ENCODE measurements at places on chromosomes 11 and 22.
A peak's percentile ranks its signal among the peaks of the same experiment; 100 is the strongest.

DNA sequence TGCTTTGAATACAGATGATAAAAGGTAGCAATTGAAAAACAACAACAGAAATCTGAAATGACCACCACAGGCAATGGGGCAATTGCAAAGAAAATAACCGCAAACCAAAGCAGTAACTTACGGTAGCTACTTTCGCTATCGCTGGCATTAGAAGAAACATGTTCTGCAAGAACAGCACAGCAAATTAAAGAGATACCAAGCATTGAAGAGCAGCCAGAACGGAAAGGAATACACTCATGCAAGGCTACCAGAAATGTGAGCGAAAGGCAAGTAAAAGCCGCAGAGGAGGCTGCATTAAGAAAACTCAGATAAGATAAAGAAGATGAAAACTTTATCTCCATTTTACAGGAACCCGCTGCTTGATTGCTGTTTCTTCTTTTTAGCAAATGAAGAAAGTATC, 194.1 kb upstream of the CCDC90B start:
- DNase-seq = no peak

DNA sequence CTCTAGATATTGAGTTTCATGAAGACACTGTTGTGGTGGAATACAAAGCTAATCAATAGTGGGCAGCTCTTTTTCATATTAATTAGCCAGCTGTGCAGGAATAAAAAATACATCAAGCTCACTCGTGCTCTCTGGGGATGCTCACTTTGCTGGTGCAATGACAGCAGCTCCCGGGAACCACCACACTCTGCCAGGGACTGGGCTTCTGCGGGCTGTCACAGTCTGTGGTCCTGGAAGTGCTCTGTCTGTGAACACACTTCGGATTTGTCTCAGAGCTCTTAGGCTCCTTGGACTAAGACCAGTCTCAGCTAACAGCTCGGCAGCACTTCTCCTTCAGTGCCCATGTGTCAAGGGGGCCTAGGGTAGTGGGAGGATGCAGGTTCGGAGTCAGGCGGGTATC, 393.5 kb downstream of the TENM4 start:
- DNase-seq = no peak

DNA sequence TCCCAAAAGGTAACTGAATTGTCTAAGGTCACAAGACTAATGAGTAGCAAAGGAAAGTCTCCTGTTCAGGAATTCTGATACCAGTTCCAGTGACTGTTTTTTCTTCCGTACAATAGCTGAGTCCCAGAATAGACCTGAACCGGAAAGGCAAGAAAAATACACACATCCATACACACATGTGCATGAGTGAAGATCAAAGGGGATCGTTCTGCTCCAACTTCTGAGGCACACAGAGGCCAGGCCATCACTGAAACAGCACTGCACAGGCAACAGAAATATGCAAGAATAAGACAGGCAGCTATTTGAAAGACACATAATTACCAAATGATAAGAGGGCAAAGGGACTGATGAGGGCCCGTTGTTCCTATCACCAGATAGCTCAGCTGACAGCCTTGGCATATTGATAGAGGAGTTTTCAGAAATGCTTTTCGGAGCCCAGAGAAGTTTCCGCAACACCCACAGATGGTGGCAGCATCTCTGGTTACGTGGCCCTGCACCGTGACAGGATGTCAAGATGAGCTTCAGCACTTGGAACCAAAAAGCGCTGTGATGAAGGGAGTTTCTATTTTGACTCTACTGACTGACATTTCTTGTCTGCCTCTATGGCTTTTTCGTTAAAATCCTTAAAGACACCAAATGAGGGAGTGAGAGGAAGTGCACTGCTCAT, 280.6 kb downstream of the LARGE1 start:
- DNase-seq = no peak

DNA sequence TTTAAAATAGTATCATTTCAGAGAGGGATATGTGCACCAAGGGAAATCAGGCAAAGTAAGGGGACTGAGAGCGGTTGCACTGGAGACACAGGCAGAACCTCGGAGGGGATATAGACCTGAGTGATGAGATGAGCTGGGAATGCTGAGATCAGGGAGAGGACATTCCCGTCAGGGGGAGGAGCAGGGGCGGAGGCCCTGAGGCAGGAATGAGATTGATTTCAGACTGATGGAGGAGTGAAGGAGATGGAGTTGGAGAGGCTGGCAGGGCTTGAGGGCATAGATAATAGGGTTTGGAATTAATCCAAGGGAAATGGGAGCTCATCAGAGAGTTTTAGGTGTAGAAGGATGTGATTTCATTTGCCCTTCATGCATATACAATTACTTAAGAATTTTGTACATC, 13.2 kb downstream of the CD6 start:
- DNase-seq = no peak

GRCh38 chr22:20112623-20113511, 3.0 kb upstream of the RANBP1 start:
- DNase-seq = no peak

DNA sequence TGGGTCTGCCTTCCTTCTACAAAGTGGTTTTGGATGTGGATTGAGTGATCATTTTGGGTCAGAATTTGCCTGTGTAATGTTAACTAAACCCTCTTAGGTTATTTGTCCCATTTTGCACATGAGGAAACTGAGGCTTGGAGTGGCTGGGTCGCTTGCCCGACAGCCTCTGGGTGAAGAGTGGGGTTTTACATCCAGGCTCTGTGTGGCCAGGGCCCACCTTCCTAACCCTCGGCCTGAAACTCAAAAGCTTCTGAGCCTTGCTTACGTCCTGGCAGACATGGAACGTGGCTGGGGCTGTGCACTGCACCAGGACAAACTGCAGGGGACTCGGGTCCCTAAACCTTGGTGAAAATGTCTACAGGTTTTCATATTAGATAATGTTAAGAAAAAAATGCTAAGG, 542.4 kb downstream of the TBC1D22A start:
- no peak for DNase-seq

- DNase-seq = no peak
Measured at GRCh38 chr11:727281-727701, 20.0 kb upstream of the TALDO1 start.

- DNase-seq = no peak
Measured at GRCh38 chr22:48257685-48258055, 1495.2 kb downstream of the TBC1D22A start.

GRCh38 chr11:78072455-78072854, 7.2 kb downstream of the NDUFC2 start:
- DNase-seq = no peak

GRCh38 chr11:26909515-26909914, 84.4 kb upstream of the FIBIN start:
- no peak for DNase-seq

DNA sequence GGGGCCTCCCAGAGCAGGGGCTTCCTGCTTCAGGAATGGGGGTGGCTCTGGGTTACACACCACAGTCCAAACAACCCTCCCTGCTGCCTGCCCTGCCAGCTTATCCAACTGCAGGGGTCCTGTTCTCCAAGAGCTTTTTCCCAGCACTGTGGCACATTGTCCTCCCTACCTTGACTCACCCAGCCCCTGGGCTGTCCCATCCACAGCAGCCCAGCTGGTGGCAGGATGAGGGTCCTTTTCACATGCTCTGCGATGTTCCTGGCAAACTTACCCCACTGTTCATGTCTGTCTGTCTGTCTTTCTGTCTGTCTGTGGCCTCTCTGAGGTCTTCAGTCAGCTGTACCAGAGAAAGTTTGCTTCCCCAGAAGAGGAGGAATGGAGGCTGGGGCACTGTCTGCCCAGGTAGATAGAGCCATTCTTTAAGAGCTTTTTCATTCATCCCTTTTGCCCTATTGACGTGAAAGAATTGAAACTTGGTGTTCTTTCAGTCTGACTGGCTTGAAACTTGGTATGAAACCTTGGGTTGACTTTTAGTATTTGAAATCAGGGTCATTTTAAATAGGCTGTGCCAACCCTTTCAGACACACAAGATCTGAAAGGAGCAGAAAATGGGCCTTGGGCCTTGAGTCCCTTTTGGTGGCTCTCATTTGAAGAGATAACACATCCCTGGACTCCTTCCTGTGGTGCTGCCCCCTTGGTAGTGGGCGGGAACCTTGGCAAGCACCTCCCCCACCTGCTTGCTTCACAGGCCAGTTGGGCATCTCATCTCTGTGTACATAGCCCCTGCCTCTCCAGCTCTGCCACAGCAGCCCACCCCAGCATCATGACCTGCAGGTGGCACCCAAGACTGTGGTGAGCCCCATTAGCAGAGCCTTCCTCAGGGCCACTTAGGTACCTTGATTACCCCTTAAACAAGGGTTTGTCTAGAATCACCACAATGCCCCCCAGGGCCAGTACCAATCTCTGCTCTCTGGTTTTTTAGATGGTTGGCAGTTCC, 74.6 kb upstream of the SUSD2 start:
- DNase-seq = peak; percentile 19

GRCh38 chr22:39946126-39946502, 14.1 kb upstream of the TMA7B start:
- no peak for DNase-seq

- no peak for DNase-seq
Measured at GRCh38 chr11:119190531-119190930, 5.3 kb downstream of the NHERF4 start.

DNA sequence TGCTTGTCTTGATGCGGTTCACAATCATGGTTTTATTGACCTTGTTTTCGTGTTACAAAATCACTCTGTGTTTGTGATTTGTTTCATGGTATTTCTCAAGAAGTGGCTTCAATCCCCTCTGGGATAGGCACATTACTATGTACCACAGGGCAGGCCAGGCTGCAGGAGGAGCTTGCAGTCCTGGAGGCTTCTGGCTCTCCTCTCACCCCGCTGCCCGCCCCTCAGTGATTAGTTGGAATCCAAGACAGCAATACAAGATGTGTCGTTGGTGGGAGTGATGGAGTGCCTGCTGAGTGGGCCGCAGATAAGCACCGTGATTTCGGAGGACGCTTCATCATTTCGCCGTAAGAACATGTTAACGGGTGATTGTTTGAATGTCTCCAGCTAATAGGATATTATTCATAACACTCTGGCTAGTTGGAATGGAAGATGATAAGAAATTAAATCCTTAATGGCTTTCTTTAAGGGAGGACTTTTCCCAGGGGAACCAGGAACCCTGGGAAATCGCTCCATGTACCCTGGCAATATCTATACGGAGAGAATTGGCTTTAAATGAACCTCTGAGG, 384.4 kb downstream of the MIAT start:
- no peak for DNase-seq

GRCh38 chr11:125376856-125377255, 119.2 kb downstream of the FEZ1 start:
- DNase-seq = peak; percentile 11

GRCh38 chr22:43090130-43090789, 1.1 kb upstream of the TTLL1 start:
- DNase-seq = peak; percentile 91

DNA sequence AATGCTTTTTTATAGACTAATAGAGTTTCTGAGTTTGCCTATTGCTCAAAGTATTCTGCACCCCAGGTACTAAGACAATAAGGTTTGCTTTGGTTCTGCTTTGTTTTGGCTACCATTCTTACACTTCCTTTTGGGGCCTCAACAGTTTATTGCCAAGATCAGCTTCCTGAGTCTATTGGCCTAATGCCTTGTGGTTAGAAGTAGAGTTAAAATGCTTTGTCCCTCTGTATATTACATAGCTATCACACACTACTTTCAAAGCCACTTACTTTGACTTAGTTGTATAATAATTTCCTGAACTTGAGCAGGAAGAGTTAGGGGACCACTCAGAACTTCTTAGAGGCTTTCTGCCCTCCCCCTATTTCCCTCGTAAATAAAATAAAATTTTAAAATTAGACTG, 96.5 kb downstream of the DLG2 start:
- DNase-seq = no peak

DNA sequence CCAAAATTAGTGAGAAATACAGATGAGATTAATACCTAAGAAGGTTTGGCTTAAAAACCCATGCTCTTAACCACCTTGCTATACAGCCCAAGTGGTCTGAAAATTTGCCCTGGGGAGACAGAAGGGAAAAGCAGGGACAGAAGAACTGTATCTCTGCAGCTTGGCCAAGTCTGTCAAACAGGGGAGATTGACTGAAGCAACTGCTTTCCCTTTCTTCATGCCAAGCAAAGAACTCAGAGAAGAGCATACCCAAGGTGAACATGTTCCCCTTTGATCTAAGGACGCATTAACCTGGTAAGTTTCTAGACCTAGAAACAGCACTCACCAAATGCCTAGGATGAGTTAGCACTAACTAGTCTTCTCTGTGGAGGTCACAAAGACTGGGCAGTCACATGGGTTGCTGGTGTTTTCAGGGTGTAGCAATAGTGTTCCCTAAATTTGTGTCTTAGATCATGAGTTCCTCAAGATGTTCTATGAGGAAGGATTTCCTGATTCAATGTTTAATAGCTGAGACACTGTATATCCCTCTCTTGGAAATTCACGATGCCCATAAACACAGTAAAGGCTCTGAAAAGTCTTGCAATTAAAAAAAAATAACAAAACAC, 75.6 kb upstream of the GRAMD1B start:
- no peak for DNase-seq

GRCh38 chr11:2400762-2401435, 349 bp downstream of the TSSC4 start:
- peak; percentile 35 for DNase-seq

- peak; percentile 3 for DNase-seq
Measured at GRCh38 chr11:115528225-115528624, 24.0 kb upstream of the CADM1 start.

DNA sequence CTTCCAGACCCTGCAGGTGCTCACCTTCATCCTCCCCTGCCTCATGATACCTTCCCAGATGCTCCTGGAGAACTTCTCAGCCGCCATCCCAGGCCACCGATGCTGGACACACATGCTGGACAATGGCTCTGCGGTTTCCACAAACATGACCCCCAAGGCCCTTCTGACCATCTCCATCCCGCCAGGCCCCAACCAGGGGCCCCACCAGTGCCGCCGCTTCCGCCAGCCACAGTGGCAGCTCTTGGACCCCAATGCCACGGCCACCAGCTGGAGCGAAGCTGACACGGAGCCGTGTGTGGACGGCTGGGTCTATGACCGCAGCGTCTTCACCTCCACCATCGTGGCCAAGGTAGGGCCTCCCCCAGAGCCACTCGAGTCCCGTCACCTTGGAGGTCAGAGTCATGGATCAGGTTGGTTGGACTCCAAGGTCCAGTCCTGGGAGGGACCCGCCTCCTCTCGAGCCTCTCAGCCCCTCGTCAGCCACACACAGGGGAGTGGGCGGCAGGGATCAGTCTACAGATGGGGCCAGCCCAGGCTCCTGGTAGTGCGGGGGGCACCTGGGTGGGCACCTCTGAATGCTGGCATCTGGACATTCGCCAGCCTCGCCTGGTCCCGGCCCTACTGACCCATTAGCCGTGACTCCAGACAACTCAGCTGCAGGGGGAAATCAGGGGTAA, 34.8 kb upstream of the SLC22A12 start:
- no peak for DNase-seq

- DNase-seq = no peak
Measured at GRCh38 chr11:11387207-11387606, 34.2 kb upstream of the CSNK2A3 start.

DNA sequence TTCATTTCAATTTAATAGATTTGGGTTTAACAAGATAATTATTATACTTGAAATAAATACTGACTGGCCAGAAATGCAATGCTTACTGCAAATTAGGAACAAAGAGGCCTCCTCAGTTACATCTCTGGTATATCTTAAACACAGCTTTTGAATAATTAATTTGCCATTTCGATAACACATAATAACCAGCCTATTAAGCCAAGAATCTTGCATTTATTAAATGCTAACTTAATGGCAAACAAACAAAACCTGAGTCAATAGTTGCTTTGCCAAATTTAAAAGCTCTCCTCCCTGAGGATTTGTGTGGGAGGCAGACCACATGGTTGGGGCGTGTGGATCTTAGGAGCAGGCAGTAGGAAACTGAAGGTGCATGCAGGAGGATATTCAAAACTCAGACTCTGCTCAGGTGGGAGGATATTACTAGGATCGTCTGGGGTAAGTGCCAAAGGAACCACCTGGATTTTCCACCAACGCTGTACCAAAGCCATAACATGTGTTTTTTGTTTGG, 17.9 kb upstream of the FJX1 start:
- DNase-seq = no peak

GRCh38 chr11:13278609-13279486, 1.3 kb downstream of the BMAL1 start:
- DNase-seq = no peak

Measured in EH (cell line).